ENCODE measurements at places on chromosomes 3 and 15.
A peak's percentile ranks its signal among the peaks of the same experiment; 100 is the strongest.

GRCh38 chr3:164332831-164333802 lies 745.2 kb downstream of the SI start:
- no peak for DNase-seq

- no peak for DNase-seq
Observed at GRCh38 chr3:184842433-184842832, 30.5 kb downstream of the VPS8 start.

DNA sequence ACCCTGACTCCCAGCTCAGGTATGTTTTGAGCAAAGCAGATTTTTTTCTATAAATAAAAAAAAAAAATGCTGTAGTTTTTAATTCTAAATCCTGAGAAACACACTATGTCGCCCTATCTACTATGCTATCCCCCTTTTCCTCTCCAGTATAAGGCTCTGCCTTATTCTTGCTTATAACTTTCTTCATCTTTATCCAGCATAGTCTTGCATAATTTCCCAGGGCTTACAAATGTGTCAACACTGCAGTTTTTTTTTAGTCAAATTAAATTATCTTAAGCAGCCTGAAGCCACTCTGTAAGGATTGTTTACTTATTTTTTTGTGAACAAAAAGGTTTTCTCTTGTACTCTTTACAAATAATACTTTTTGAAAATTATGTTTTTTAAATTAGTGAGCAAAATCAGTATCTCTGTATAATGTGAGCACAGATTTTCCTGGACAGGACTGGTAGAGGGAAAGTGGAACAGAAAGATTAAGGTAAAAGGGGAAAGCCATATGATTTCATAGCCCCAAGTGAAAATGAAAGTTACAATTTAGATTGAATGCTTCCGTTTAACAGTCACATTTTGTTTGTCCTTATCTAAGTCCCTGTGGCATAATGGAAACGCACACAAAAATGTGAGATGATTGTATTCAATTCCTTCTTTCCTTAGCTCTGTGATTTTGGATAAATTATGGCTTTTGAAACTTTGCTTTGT lies 5.6 kb upstream of the PYDC2 start:
- no peak for DNase-seq

DNA sequence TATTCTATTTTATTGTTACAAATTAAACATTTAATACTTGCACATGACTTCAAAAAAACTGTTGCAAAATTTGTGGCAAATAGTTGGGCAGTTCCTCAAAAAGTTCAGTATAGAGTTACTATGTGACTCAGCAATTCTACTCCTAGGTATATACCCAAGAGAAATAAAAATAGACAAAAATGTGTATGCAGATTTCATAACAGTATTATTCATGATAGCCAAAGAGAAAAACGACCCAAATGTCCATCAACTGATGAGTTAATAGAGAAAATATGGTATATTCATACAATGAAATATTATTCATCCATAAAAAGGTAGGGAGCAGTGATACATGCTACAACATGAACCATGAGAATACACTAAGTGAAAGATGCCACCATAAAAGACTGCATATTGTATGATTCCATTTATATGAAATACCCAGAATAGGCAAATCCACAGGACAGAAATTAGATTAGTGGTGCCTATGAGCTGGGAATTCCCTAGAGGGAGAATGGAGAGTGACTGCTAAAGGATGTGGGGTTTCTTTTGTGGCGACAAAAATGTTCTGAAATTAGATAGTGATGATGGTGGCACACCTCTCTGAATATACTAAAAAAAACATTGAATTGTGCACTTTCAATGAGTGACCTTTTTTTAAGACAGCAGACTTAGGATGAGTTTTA lies 31.6 kb upstream of the CLASP2 start:
- peak; percentile 97 for DNase-seq

DNA sequence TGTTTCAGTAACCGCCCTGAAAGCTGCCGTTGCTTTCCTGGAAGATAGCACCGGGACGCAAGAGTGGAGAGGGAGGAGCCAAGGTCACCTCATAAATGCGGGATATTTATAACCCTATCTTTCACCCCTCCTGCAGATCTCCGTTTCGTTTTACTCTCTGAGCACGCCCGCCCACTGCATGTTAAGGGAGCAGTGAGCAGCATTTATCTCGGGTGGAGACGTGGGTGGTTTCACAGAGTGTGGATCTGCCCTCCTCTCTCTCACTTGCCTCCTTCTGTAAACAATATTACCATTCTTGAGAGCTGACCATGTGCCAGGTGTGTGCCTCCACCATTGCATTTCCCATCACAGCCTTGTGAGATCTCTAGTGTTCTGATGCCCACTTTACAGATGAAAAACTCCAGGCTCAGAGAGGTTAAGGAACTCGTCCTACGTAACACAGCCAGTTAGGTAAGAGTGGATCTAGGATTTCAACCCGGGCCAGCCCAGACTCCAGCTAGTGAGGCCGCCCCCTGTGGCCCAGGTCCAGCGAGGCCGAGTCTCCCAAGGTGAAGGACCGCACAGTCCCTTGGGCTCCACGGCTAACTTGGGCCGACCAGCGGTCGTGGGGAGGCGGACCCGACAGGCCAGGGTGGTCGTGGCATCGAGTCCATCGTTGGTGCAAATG lies 16.9 kb upstream of the SEMA4B start:
- no peak for DNase-seq

DNA sequence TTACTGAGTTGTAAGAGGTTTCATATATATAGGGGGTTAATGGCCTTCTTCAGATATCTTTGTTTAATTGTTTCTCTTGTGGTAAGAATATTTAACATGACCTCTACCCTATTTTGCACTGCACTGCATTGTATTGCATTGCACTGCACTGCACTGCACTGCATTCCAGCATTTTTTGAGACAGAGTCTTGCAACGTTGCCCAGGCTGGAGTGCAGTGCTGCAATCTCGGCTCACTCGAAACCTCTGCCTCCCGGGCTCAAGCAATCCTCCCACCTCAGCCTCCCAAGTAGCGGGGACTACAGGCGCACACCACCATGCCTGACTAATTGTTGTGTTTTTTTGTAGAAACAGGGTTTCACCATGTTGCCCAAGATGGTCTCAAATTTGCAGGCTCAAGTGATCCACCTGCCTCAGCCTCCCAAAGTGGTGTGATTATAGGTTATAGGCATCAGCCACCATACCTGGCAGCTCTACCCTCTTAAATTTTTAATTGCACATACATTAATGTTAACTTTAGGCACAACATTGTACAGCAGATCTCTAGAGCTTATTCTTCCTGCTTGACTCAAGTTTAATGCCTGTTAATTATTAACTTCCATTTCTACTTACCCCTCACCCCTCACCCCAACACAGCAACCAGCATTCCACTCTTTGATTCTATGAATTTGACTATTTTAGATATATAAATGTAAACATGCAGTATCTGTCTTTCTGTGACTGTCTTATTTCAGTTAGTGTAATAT lies 38.4 kb downstream of the NEDD4 start:
- DNase-seq, result no peak

DNA sequence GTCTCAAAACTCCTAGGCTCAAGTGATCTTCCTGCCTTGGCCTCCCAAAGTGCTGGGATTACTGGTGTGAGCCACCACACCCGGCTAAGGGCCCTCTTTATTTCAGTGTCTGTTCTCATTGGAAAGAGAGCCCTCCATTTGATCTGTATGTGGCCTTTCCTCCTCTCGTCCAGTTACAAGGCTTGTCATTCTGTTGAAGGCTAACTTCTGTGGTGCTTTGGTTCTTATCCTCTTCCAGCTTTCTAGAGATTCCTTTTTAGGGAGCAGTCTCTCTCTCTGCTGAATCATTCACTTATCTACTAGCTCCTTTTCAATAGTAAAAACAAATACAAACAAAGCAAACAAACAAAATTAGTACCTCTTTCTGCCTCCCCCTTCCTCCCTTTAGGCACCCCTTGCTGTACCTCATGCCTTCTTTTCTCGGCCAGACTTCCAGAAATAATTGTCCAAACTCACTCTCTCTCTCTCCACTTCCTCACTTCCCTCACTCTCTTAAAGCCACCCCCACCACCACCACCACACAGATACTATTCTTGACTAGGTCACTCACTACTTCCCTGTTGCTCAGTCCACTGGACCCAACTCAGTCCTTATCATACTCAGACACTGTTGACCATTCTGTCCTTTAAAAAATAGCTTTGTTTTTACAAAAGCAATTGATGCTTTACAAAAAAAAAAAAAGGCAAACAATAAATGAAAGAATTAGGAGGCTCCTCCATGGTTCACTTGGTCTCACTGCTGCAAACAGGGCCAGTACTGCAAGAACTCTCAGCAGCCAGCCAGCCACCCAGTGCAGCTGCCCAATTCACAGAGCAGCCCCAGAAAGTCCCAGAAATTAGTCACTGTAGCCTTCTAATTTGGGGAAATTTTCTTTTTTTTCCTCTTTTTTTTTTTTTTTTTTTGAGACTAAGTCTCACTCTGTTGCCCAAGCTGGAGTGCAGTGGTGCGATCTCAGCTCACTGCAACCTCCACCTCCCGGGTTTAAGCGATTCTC lies 31.7 kb upstream of the RAB11A start:
- DNase-seq, result peak; percentile 38

- no peak for DNase-seq
Observed at GRCh38 chr3:123314359-123315270, 112.9 kb downstream of the SEC22A start.

GRCh38 chr3:81437683-81438082 lies 323.8 kb downstream of the GBE1 start:
- no peak for DNase-seq

- no peak for DNase-seq
Observed at GRCh38 chr3:55780913-55781312, 293.8 kb upstream of the WNT5A start.

GRCh38 chr15:65796610-65797078 lies 4.6 kb upstream of the DENND4A start:
- DNase-seq, result peak; percentile 5

- DNase-seq, result no peak
Observed at GRCh38 chr3:66153481-66154443, 67.0 kb upstream of the SLC25A26 start.

DNA sequence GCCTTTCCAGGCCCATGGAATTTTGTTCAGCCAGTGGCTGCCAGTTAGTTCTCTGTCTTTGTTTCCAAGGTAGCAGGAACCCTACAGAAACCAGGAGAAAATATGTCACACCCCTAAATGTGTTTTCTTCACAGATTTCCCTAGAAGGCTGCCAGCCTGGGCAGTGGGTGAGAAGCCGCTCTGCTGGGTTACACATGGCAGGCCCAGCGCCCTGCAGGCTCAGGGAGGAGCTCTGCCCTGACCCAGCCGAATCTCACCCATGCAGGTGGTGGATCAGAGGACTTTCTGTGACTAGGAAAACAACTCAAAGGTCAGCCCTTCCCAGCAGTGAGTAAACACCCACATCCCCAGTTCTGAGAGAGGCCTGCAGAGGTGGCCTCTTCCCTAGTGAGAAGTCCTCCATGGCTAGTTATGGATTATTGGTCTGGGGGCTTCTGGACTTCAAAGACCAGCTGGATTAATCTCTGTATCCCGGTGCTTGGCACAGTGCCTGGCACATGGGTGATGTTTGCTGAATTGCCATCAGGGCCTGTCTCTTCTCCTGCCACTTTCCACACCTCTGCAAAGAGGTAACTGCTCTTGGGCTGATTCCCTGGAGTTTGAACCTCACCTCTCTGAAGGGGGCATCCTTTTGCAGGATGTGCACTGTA lies 34.7 kb upstream of the BDH1 start:
- DNase-seq, result no peak

GRCh38 chr3:151795276-151795675 lies 18.6 kb upstream of the AADAC start:
- no peak for DNase-seq

DNA sequence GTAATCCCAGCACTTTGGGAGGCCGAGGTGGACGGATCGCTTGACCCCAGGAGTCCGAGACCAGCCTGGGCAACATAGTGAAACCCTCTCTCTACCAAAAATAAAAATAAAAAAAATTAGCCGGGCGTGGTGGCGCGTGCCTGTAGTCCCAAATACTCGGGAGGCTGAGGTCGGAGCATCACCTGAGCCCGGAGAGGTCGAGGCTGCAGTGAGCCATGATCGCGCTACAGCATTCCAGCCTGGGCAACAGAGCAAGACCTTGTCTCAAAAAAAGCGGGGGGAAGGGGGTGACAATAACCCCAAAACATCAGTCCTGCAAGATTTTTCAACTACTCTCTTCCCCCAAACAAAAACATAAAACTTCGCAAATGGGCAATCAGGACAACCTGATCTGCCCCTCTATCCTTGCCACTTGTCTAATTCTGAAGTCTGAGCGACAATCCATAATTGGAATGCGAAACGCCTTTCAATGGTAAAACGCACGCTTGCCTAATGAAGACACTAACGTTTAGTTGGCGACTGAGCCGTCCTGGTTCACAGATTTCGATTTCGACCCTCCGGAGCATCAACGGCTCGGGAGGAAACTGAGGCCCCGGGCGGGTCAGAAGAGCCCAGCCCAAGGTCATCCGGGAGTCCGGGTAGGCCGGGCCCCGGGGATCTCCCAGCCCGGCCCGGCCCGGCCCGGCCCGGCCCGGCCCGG lies 868 bp downstream of the BTBD1 start:
- no peak for DNase-seq

DNA sequence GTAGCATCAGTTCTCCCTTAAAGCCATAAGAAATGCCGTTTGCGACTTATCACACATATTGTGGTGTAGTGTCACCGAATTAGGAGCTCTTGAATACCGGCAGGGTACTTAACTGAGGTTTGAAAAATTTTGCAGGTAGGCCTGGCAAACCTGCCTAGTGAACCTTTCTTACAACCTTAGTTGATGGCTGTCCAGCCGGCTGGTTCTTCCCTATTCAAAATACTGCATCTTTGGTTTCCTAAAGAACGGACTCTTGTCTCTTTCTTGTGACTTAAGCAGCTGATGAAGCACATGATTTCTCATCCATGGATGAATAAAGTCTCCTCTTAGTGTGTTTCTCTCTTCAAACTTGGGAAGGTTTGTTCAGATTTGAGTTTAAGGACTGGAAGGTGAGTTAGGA lies 1.5 kb downstream of the RAB7A start:
- DNase-seq, result no peak

DNA sequence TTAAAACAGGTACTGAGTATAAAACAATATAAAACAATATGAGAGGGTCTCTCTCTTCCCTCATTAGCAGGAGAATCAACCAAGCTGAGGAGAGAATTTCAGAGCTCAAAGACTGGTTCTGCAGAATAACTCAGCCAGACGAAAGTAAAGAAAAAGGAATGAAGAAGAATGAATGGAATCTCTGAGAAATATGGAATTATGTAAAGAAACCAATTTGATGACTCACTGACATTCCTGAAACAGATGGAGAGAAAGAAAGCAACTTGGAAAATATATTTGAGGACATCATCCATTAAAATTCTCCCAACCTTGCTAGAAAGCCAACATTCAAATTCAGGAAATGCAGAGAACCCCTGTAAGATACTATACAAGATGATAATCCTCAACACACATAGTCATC lies 630.9 kb downstream of the PYDC2 start:
- DNase-seq, result no peak

DNA sequence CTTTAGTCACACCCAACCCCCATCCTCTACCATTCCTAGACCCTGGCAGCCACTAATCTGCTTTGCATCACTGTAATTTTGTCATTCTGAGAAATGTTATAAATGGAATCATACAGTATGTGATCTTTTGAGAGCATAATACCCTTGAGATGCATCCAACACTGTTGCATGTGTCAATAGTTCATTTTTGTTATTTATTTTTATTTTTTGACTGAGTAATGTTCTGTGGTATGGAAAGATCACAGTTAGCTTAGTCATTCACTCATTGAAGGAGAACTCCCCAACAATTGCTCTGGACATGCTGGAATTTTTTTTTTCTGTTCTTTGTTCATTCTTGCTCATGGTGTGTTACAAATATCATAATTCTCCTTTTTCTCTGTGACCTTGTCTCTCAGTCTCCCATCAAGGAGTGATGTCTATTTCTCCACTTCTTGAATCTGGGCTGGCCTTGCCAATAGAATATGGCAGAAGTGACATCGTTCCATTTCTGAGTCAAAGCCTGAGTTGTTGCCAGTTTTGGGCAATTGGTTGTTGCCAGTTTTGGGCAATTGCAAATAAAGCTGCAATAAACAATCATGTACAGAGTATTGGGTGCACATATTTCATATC lies 6.8 kb upstream of the ADPGK start:
- no peak for DNase-seq

Measured in AML-193 (cell line).